ENCODE measurements at places on chromosomes 11 and 22.

DNA sequence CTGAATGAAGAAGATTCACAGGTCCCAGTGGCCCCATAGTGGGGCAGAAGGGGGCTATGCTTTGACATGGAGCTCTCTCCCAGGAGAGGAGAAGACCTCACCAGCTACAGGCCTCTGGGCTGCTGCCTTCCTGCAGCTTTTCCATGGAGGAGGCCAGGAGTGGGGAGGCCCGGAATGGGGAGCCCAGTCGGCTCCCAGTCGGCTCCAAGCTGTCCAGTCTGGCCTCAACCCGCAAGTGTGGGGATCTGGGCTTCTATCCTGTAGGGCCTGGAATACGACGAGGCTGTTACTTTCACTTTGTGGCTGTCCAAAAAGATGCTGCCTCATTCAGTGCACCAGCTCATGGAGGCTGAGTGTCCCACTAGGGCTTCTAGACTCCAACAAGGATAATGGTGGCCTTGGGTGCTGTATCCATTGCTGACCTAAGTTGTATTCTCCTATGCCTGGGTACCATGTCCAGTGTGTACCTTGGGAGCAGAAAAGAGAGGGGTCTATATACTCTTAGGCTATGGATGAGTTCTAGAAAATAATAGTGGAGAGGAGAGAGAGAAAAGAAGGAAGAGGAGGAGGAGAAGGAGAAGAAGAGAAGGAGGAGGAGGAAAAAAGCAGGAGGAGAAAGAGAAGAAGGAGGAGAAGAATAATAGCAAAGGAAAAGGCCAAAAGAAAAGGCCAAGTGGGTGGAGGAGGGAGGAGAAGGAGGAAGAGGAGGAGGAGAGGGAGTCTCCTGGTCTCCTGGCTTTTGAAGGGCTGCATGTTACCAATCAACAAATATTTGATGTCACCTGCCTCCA lies 1.1 kb downstream of the MYO18B start:
- DNase-seq = no peak

DNA sequence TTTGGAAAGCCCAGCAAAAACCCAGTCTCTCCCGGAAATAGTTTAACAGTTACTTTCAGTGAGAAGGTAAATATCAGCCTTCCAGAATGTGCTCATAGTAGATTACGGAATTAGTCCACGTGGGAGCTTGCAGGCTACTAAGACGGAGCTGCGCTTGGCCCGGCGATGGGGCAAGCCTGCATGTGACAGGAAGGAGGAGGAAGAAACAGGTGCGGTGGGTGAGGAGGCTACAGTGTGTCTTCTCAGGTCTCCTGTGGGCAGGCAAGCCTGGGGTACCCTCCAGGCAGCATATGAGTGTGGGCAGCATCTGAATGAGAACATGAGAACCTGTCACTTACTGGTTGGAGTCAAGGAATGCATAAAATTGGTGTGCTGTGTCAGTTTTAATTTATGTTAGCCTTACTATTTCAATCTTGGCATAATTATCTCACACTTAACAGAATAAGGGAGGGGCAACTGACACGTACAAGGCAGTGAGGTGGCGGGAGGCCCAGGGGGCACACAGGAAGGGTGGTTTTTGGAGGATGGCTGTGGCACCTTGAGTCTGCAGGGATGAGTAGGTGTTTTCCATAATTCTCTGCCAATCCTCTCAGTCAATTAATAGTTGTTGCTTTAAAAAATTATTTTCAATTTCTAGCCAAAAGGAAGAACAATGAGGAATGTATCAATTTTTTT lies 35.7 kb downstream of the CLMP start:
- DNase-seq = no peak

DNA sequence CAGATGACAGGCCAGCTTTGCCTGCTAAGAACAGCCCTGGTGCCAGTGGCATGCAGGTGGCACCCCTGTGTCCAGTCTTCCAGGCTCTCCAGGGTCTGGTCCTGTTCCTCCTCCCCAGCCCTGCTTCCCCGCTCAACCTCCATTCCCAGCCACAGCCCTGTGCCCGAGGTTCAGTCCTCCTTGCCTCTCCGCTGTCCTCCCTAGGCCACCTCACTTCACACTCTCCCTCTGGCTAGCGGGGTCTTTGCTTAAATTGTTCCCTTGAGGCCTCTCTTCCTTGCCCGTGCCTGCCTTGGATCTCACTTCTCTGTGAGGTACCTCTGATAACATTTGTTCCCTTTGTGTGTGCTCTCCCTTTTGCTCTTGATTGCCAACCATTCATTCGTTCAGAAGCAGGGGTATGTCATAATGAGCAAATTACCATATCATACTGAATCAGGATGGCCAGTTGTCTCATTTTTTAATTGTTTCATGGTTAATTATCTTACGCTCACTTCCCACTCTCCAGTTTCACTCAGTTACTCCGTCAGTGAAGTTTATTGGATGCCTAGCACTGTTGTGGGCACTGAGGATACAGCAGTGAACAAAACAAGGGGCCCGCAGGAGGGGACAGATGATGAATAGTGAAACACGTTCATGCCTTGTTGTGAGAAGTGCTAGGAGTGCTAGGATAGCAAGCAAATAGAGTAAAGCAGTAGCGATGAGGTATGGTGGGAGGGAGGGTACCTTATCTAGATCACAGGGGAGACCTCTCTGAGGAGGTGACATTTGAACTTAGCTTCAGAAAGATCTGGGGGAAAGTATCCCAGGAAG lies 7.4 kb downstream of the BMAL1 start:
- no peak for DNase-seq

DNA sequence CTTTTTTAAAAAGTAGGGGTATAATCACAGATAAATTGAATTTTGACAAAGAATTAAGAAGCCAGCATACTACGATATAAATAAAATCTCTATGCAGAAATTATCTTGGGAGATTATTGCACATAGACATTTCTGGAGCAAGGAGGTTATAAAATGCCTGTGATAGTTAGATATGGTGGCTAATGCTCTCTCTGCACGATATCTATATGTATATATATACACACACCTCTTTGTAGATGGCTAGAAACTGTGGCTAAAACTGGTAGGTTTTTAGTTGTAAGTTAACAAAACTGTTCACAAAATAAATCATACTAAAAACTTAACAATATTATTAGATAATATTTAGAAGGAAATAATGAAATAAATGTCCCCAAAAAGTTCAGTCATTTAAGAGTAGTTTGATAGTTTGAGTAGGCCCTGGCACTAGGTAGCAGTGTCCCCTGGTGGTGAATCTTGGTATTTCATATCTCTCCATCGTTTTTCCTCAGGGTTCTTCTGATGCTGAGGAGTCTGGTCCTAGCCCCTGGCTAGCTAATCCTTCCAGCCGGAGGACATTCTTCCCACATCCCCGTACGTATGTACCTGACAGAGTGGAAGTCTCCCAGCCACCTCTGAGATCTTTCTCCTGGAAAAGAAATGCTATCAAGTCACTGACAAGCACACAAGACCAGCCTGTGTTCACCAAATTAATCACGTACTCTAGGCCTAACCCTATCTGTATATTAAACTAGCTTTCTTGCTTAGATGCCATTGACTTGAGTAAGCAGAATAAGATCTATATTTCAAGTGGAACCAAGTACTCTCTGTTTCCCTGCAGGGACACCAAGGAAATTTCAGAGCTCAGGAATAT lies 32.2 kb downstream of the ART5 start:
- DNase-seq = no peak

- peak; percentile 35 for DNase-seq
These were observed 44.3 kb upstream of the IGSF9B start for GRCh38 chr11:134001088-134001487.

- DNase-seq = no peak
These were observed 734 bp downstream of the ACR start for GRCh38 chr22:50738649-50739227.

DNA sequence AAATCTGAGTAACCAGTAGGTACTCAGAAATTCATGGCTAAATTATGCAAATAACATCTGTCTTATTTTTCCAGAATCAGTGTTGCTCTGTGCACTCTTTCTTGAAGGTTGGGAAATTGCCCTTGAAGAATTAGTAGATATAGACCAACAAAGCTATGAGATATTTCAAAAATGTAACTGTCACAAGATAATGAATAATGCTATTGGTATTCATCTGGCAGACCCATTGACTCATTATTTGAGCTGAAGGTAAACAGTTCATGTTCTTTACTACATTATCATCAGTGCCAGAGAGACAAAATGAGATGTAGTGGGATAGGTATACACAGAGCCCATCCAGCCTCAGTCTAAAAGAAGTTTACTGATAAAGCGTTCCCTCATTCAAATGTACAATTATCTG lies 274.7 kb downstream of the CASP12 start:
- DNase-seq = no peak
